ENCODE measurements at places on chromosomes 16 and 17.

GRCh38 chr17:57210224-57210553 is 46.1 kb upstream of the MSI2 start:
- DNase-seq, result no peak

DNA sequence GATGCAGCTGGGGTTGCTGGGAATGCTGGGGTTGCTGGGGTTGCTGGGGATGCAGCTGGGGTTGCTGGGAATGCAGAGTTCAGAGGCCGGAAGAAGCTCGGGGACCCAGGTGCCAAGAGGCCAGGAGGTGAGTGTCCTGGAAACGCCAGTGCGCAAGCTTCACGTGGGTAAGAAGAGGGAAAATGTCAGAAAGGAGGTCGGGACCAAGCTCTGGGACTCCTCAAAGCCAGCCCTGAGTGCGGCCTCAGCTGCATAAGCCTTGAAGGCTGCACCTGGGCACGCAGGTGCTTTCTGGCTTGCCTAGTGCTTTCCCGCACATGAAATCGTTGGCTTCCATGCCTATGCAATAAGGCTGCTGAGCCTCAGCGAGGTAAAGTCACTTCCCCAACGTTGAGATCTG is 48.3 kb downstream of the PITPNM3 start:
- no peak for DNase-seq

DNA sequence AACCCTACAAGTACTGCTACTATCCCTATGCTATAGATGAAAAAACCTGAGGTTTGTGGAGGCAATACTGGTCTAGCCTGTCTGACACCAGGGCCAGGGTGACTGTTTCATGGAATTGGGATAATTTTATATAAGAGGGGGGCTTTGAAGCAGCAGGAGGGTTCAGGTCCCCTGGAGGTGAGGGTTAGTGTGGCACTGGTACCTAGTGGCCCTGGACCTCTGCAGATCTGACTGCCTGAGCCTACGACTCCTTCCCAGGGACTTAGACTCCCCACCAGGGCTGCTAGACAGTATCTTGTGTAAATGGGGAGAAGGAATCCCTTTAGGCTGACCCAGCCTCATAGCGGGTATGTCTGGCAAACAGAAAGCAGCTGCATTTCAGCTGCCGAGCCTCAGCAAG is 6.8 kb downstream of the ADAP2 start:
- no peak for DNase-seq

GRCh38 chr17:77216486-77216885 is 75.7 kb downstream of the SEC14L1 start:
- no peak for DNase-seq

GRCh38 chr17:3596804-3597464 is 12.3 kb downstream of the TRPV1 start:
- DNase-seq, result no peak

- no peak for DNase-seq
These were observed 789 bp upstream of the CCDC57 start for GRCh38 chr17:82213251-82214011.

GRCh38 chr17:77821114-77821513 is 137.4 kb upstream of the TNRC6C start:
- no peak for DNase-seq

- no peak for DNase-seq
These were observed 48.4 kb downstream of the FBXL20 start for GRCh38 chr17:39352986-39353385.

GRCh38 chr17:8029121-8029520 is 9.7 kb upstream of the ALOX15B start:
- no peak for DNase-seq

DNA sequence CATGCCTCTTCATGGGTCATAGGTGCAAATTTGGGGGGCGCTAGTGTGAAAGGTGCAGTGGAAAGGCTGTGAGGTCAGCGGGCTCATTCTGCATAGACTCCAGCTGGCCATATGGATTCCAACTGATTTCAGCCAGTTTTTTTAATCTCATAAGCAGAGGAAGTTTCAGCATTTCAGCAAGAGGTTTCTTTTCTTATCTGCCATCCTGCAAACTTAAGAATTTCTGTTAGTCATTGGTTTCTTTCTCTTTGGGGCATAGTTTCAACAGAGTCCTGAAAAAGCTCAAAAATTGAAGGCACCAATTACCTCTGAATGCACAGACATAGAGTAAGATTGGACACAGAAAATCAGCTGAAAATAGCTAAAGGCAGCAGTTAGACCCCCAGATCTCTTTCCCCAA is 16.2 kb upstream of the ALOX15 start:
- DNase-seq, result no peak

DNA sequence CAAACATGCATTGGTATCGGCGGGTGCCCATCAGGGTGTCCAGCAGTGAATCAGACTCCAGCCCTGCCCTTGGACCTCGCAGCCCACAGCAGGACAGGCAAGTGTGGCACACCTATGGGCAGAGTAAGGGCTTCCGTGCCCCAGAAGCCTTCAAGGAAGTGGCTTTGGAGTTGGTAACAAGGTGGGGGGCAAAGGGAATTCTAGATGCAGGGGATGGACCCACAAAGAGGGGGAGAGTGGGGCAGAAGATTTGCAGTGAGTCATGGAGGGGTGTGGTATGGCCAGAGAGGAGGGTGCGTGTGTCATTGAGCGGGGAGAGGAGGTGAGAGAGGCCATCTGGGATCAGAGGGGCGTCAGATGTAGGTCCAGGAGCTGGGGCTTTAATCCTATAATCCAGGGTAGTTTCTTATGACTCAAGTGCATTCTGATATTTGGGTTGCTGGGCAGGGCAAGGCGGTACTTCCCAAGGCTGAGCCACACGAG is 8.5 kb upstream of the SPNS2 start:
- no peak for DNase-seq

GRCh38 chr17:44761932-44762810 is 3.4 kb downstream of the ADAM11 start:
- no peak for DNase-seq

GRCh38 chr17:4293572-4293971 is 29.8 kb upstream of the ANKFY1 start:
- DNase-seq, result no peak

DNA sequence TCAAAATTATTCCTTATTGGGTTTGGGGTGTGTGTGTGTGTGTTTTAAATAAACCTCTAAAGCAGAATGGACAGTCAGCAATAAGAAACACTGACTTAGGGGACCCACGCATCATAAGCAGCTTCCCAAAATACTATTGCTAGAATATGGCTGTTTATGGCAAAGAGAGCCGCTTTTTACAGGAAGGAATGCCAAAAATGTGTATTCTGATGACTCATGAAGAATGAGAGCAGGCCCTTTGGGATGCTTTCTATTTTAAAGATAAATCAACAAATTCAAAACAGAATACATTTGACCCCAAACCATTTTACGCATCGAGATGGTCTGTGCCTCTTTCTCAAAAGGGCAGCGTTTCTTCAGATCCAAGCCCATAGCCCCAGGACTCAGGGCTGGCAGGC is 37.5 kb downstream of the ARHGAP17 start:
- DNase-seq, result no peak

DNA sequence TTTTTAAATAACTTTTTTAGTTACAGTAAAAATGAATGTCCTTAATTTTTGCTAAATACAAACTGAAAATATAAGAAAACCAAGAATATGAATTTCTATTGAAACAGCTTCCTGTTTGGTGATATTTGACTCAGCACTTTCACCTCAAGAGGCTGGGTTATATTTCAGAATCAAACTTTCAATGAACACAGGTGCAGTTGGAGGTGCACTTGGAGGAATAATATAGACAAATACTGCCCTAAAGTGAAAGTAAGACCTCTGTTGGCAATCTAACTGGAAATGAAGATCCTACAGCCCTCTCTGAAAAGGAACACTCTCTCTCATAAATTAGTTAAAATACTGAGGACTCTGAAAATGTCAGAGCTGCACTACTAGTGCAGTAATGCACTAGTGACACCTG is 106.2 kb downstream of the BRIP1 start:
- no peak for DNase-seq

- DNase-seq, result no peak
These were observed 3.0 kb downstream of the PARN start for GRCh38 chr16:14627078-14627477.

DNA sequence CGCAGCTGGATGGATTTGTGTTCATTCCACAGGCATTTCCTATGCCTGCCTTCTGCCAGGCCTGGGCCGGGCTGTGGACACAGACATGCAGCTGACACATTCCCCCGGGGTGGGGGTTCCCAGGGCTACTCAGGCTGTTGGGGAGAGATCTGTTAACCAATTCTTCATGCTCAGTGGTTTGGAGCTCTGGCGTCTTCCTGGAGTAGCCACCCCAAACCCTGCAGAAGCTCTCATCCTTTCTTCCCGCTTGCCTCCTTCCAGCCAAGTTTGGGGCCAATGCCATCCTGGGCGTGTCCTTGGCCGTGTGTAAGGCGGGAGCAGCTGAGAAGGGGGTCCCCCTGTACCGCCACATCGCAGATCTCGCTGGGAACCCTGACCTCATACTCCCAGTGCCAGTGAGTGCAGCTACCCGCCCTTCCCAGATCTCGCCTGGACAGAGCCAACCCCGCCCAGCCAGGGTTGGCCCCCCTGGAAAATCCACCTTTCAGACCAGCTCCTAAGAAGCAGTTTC is 2.6 kb downstream of the ENO3 start:
- no peak for DNase-seq

DNA sequence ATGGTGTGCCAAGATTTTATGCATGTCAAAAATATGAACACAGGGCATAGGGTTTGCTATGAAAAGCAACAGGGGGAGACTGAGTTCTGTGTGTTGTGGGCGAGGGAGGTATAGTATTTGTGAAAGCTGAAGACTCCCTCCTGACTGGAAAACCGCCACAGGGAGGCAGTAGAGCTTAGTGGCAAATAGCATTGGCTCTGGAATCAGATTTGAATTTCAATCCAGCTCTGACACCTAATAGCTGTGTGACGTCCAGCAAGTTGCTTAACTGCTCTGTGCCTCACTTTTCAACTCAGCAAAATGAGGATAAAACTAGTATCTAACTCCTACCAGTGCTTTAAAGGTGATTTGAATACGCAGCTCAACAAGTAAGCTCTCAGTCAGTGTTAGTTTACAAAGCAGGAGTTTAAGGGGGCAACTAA is 22.0 kb downstream of the KPNA2 start:
- no peak for DNase-seq

GRCh38 chr17:62652251-62653001 is 25.0 kb downstream of the MRC2 start:
- DNase-seq, result no peak

DNA sequence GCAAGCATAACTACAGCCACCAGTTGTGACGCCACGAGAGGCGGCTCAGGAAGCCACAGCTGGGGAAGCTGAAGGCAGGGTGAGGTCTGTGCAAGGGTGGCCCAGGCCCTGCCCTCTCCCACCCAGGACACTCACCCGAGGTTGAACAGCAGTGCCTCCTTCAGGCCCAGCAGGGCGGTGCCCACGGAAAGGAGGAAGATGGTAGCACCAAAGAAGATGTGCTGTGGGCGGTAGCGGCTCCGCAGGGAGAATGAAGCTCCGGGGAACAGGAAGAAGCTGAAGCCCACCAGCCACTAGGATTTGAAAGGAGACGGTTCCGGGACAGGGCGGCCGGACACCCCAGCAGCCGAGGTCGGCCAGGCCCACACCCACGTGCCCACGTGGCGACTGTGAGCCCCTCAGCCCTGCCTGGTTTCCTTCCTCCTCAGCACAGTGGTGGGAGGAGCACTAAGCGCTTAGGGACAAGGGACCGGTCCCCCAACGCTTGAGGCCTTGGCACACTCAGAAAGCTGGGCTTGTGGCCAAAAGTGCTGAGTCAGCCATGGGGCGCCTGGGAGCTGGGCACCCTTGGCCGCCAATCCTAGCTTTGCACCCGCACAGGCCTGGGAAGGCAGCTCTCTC is 11.0 kb downstream of the CYB561 start:
- no peak for DNase-seq

DNA sequence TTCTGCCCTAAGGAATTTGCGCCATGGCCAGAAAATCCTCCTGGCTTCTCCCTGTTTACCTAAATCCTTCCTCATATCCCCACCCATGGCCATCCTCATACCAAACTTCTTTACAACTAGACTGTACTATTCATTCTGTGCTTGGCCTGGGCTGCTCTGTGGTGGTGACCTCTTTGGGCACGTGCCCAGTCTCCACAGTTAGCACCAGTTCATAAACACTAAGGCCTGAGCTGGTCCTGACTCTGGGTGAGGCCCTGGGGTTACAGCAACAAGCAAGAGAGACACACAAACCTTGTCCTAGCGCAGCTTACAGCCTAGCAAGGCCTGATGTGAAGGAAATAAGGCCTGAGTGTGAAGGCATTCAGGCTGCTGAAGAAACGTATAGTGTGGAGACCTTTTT is 3.1 kb upstream of the ATXN7L3 start:
- DNase-seq, result no peak

GRCh38 chr16:695355-696089 is 5.3 kb upstream of the WDR24 start:
- peak; percentile 38 for DNase-seq

DNA sequence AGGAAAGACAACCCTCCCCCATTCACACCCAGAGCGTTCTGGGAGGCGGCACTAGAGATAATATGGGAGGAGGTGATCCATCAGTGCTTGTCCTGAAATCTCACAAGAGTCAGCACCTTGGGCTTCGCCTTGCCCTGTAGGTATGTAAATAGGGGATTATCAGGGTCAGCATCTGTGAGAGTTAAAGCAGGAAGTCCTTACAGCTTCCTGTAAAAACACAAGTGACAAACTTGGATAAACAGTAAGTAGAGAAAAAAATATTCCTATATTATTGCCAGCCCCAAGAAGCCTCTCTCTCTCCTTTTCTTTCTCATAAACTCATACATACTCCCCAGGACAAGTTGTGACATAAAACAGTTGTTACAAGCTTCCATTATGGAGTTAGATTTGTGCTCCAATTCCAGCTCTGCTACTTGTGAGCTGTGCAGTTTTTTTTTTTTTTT is 187.7 kb downstream of the MAF start:
- DNase-seq, result no peak

GRCh38 chr17:2336852-2337543 is at the start of gene SGSM2:
TSS of gene SGSM2 (plus strand) at chr17:2337501. CDS start at chr17:2337689, 188 bp downstream.
- peak; percentile 42 for DNase-seq

GRCh38 chr17:67517325-67517724 is 140.2 kb downstream of the PITPNC1 start:
- DNase-seq, result no peak

Measured in stimulated activated CD8-positive, alpha-beta memory T cell treated with anti-CD3 and anti-CD28 coated beads, Interleukin-7, amount 100 ng/mL, for 24 hours (primary cell).